ENCODE measurements at places on chromosomes 7 and 10.

DNA sequence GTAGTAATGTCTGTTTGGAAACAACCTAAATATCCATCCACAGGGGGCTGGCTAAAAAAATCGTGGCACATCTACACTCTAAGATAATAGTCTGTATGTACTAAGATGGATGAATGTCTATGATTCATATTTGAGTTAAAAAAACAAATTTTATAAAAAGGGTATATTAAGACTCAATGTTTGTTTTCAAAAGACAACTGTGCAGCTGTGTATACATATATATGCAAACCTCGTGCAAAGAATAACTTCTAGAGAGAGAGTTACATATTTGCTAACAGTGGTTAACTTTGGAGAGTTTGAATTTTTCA is 323.5 kb downstream of the PLXNA4 start:
- DNase-seq, result no peak

DNA sequence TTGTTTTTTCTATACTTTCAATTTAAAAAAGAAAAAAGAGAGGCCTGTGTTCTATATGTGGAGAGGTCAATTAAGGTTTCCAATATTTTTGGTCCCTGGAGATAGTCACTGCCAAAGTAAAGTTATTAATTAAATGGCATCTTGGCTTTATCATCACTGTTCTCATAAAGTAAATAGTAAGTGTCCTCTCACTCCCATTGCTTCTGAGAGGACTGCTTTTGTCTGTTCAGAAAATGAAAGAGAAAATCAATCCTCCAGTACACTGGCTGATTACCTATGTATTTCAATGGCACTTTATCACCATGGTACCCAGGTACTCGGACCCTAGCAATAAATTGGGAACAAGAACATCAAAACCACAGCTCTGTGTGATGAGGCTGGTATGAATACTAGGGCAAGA is 94.0 kb downstream of the RNLS start:
- DNase-seq, result no peak

DNA sequence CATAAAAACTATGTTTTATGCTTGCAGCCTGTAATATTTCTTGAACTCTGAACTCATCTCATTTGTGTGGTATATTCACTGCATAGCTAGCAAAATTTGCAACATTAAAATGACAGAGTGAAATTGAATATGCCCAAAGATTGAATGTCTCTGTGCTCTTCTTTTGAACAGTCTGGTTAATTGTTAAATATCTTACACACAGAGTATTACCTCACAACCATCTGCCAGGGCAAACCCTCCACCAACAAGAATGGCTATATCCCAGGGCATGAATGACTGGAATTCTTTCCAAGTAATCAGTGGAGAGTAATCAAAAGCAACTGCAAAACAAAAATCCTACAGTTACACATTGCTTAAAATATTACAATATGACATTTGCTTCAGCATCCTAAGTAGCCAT is 76.9 kb downstream of the SLC13A1 start:
- no peak for DNase-seq

DNA sequence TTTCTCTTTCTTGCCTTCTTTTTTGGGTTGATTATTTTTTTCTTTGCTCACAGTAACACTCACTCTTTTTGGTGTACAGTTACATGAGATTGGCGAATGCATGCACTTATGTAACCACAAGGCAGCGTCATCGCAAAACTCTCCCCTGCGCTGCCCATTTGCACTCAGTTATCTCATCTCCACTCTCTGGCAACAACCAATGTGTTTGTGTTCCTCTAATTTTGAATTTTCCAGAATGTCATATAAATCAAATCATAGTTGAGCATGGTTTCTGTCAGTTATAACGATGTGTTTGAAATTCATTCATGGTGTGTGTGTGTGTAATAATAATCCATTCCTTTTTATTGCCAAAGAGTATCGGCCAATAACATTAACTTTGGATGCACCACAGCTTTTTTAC is 23.0 kb upstream of the IGFBP3 start:
- no peak for DNase-seq

DNA sequence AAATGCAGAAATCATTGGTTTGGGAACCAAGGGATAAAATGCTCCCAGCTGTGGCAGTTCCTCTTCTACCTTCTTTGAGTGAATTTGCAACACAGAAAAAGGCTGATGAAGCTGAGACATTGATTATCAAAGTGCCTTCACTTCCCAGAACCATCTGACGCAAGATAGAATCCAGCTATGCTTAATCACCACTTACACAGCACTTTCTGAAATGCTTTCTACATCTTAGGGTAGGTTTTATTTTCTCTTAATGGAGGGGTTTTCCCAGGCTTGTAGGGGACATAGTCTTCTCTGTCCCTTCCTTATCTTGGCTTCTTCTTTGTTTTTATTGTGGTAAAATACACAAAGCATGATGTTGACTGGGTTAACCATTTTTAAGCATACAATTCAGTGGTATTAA is 332.6 kb upstream of the ZNF32 start:
- DNase-seq, result no peak

DNA sequence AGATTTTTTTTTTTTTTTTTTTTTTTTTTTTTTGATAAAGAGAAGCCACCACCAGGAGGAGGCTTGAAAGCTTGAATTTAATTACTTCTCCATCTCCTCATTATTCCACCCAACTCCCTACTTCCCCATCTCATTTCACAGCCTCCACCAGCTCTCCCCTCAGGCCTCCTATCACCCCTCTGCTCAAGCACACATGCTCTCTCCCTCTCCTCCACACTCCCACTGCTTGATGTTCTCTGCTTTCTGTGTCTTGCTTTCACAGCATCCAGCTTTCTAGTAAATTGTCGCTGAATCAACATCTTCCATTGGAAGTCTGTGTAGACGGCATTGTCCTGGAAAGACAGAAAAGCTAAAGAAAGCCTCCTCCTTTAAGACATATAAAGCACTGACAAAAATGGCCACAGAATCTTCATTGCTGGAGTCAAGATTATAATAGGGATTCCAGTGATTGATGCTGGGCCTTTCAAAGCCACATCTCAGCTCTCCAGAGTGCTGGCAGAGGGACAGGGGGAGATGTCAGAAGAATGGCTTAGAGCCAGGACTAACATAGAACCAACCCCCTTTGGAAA is 58.3 kb downstream of the DOCK4 start:
- no peak for DNase-seq

GRCh38 chr10:79185796-79186374 is 117.1 kb downstream of the ZMIZ1 start:
- no peak for DNase-seq

- DNase-seq, result no peak
Observed at GRCh38 chr7:70678621-70679251, 453.2 kb upstream of the GALNT17 start.

DNA sequence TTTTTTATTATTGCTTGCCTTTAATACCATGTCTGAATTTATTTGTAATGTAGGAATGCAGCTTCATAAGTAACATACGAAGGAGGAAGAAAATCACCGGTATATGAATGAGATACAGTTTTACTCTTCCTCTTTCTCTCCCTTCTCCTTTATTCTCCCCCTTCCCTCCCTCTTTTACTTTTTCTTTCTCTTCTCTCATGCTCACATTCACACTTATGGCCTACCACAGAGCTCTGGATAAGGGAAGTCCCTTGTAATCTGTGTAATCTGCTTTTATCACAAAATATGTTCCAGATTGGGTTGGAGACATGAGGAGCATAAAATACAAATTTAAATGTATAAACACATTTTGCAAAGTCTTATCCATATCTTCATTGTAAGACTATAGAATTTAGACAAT is 59.4 kb downstream of the MDFIC start:
- no peak for DNase-seq

GRCh38 chr7:92722541-92722940 is 113.8 kb downstream of the CDK6 start:
- DNase-seq, result no peak

DNA sequence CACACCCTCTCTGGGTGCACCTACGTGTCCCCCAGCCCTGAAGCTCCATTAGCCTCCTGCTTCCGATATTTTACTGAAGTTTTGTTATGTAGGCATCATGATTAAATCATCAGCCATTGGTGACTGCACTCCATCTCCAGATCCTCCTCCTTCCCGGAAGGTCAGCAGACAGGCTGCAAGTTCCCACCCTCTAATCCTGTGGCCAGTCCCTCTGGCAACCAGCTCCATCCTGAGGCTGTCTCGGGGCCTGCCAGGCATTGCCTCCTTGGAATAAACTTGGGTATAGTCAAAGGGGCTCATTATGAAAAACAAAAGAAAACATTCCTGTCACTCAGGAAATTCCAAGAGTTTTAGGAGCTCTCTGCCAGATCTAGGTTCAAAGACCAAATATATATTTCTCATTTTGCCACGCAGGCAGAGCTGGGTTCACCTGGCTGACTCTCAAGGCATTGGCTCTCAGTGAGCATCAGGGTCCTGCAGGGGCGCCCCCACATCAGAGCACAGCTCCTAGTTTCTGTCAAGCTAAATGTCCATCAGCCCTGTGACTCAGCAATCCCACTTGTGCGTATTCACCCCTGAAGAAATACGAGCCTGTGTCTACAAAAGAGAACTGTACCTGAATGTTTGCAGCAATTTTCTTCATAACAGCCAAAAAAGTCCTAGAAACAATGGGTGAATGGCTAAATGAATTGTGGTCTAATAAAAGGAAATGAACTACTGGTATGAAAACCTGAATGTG is 27.4 kb upstream of the TMEM72 start:
- no peak for DNase-seq

DNA sequence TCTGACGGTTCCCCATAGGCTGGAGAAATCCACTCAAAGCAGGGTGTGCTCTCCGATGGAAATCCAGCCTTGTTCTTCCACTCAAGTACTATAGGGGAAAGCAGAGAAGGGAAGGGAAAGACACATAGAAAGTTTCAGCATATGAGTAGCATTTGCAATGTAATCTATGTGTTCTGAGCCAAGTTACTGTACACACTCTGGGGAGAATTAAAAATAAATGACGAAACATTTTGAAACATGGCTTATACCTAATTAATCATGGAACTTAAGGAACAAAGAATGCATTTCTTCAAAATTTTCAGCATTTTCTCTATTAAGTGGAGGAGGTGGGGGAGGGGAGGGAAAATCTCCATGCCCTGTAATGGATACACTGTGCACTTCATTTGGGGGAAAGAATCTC is 198.1 kb upstream of the HABP2 start:
- no peak for DNase-seq

DNA sequence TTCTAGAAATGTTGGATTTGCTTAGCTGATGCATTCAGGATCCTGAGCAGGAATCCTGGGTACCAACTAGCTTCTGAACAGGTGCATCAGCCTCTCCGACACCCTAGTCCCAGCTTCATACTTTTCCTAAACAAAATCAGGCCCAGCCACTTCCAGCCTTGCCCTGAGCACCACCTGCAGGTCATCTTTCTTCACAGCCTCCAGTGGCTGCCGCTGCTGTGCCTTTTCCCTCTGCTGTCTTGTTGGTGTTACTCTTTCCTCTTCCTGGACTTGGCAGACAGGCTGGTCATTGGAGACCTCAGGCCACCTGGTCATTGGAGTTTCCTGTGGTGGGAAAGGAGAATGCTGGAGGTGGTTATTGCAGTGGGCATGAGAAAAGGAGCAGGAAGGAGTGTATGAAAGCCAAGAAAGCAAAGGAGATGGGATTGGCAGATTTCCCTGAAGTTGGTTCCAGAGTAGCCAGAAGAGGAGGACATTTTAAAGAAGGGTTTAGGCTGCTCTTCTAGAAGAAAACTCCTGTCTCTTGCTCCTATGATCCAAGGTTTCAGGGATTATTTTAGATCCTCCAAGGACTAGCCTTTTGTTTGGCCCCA is 48.2 kb upstream of the NFKB2 start:
- DNase-seq, result no peak

DNA sequence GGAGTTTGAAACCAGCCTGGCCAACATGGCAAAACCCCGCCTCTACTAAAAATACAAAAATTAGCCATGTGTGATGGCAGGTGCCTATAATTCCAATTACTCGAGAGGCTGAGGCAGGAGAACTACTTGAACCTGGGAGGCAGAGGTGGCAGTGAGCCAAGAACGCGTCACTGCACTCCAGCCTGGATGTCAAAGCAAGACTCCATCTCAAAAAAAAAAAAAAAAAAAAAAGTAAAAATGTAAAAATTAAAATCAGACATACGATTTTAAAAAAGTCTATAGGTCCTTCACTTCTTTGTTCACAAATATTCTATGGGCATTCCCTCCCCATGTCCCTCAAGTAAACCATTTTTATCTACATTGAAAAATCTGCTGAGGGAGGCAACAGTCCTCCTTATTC is 34.9 kb upstream of the TLL2 start:
- DNase-seq, result no peak

DNA sequence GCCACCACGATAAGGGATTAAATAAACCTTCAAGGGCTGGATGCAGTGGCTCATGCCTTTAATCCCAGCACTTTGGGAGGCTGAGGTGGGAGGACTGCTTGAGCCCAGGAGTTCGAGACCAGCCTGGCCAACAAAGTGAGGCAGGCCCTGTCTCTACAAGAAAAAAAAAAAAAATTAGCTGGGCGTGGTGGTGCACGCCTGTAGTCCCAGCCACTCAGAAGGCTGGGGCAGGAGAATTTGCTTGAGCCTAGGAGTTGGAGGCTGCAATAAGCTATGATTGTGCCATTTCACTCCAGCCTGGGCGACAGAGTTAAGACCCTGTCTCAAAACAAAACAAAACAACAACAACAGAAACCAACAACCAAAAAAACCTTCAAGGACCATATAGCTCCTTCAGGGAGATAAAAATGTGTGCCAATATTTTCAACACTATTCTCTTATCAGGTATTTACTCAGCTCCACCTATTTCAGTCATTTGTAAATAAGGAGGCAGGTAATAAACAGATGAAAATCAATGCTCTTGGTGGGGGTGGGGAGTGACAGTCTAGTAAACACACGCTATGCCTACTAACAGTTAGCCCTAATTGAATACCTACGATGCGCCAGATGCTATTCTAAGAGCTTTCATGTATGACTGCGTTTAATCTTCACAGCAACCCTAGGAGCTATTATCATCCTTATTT is 13.2 kb downstream of the BAIAP2L1 start:
- DNase-seq, result no peak

DNA sequence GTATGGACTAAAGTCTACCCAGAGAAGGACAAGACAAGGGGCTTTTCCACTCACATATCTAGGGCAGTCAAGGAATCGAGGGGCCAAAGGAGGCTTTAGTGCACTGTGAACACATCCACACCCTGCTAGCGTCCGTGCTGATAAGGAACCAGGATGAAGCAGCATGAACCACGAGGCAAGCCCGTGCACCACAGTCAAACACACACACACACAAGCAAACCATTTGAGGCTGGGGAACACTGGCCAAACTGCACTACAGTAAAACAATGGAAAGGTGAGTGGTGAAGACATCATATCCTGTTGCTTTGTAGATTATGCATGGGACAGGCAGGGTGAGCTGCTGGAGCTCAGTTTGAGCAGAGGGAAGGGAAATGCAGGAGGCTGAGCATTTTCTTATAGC is 177.4 kb upstream of the CDCA7L start:
- no peak for DNase-seq

DNA sequence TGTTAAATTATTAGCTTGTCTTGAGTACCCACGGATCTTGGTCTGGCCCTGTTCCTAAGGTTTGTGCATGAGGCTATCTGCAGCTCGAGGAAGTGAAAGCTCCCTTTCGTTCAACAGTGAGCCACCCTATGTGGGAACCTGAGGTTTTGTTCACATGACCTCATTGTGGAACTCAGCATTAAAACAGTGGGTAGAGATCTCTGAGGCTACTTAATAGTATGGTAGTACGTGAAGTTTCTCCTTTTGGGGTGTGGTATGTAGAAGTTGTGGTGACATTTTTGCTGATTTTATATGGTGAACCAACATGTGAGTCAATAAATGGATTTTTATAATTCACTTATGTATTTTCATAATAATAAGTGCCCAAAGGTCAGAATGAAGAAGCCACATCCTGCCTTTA is 252.7 kb upstream of the FERD3L start:
- no peak for DNase-seq

GRCh38 chr10:103637927-103638557 is 144.5 kb downstream of the NEURL1 start:
- no peak for DNase-seq

GRCh38 chr7:69349291-69349690 is 249.0 kb upstream of the AUTS2 start:
- no peak for DNase-seq

All from stimulated activated CD8-positive, alpha-beta memory T cell treated with anti-CD3 and anti-CD28 coated beads, Interleukin-4, amount 100 ng/mL, for 24 hours (primary cell).